Fibroblast of mammary gland (primary cell): ENCODE measurements at places on chromosomes 1 and 21.

DNA sequence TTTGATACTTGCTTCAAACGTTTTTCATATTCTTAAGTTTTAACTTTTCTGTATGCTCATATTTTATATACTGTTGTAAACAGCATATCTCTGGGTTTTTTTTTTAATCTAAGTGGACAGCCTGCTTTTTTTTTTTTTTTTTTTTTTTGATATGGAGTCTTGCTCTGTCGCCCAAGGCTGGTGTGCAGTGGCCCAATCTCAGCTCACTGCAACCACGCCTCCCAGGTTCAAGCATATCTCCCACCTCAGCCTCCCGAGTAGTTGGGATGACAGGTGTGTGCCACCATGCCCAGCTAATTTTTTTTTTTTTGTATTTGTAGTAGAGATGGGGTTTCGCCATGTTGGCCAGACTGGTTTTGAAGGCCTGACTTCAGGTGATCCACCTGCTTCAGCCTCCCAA, 1.2 kb downstream of the TBCE start:
- DNase-seq = no peak

- DNase-seq = peak; percentile 10
Observed at GRCh38 chr1:11314959-11315358, 42.0 kb downstream of the UBIAD1 start.

- no peak for DNase-seq
Observed at GRCh38 chr1:18001725-18002124, 105.9 kb upstream of the IGSF21 start.

DNA sequence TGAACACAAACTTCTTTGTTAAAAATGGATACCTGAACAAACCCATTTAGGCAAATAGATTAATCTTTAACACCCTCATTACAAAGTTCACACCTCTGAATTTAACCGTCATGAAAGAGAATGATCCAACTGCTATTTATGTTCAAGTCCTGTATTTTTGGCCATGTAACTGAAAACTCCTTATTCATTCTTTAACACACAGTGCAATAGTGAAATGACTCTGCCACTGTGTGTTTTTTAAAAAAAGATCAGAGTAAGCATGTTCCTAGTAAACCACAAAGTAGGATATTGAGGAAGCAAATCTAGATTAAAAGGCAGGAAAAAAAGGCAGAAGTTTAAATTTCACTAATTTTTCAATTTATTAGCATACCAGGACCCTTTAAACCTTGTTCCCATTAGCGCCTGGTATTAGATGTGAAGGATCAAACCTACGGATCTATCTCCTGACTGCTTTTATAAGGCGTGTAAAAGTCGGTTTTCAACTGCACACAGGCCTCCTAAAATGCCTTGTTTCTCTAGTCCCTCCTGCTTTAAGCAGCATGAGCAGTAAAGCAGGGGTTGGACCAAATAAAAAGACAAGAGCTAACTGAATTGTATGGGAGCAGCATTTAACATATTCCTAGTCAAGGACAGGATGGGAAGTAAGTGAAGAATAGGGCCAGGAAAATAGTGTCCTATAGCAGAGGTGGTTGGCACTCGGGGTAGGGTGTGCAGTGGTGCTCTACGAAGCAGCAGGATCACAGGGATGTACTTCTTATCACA, 33.4 kb downstream of the NUCKS1 start:
- no peak for DNase-seq

GRCh38 chr1:39671433-39671792, 494 bp downstream of the NT5C1A start:
- DNase-seq = no peak

GRCh38 chr1:163414778-163415177, 93.0 kb downstream of the NUF2 start:
- no peak for DNase-seq

GRCh38 chr21:25898671-25899070, 163.9 kb downstream of the GABPA start:
- DNase-seq = peak; percentile 20

DNA sequence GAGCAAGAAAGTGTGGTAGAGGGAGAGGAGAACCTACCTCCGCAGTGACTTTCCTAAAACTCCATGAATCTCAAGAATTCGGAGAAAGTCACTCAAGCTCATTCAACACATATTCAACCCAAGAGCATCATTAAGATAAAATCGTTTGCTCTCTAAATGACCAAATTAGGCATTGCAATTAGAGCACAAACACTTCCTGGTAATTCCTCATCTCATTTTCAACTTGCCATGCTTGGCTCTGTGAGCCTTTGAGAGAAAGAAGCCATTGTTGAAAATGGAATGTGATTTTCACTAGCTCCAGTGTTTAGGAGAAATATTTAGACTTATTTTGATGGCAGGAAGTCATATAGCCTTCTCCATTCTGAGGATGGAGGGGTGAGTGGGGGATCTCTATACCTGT, 52.5 kb downstream of the KAZN start:
- no peak for DNase-seq

- DNase-seq = no peak
Observed at GRCh38 chr1:214337015-214337414, 56.1 kb downstream of the SMYD2 start.

DNA sequence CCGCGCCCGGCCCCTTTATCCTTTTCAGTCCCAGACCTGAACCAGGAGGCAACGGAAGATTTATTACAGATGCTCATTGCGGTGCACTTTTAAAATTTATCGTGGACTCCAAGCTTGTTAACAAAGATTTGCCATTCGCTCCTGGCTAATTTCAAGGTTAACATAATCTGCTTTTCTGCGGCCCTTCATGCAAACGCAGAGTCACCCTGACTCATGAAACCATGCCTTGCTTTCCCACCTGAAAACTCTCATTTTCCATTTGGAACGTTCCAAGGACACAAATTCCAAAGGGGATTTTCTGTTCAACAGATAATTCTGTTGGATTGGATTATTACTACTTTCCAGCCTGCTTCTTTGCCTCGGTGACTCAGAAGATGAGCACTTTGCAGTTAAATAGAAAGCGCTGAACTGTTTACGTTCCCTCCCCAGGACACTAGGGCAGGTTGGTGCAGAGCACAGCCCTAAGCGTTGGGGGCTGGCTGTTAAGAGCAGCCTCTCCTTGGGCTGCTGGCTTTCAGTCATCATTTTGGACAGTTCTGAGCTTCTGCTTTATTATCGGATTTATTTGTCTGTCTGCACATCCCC, 51.1 kb downstream of the CD247 start:
- no peak for DNase-seq

DNA sequence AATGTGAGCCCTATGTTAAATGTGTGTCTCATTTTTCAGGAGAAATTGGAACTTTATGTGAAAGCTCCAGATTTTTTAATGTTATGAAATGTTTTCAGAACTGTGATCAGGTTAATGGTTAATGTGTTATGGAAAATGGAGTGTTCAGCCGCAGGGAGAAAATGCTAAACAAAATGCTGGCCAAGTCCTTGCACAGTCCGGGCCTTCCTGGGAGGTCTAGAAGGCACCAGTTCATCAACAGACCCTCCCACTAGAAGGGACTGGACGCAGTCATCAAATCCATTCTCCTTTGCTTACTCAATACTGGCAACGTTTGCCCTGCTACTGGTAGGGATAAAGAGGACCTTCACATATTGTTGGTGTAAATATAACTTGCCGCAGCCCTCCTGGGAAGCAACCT, 43.4 kb downstream of the VWA5B1 start:
- no peak for DNase-seq

GRCh38 chr1:24641646-24642151, 1.4 kb upstream of the SRRM1 start:
- DNase-seq = peak; percentile 41

DNA sequence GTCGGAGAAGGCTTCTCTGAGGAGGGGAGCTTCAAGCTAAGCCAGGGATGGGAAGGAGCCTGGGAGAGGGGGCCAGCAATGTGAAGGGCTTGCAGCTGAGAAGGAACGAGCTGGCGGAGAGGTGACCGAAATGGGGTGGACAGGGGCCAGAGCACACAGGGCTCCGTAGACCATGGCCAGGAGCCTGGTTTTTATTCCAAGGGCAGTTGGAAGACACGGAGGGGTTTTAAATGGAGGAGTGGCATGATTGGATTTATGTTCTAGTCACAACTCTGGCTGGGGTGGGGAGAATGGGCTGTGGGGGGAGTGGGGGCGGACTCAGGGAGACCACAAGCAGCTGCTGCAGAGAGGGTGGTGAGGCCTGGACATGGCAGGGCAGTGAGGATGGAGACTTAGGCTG, 5.1 kb upstream of the EPS8L3 start:
- DNase-seq = no peak

DNA sequence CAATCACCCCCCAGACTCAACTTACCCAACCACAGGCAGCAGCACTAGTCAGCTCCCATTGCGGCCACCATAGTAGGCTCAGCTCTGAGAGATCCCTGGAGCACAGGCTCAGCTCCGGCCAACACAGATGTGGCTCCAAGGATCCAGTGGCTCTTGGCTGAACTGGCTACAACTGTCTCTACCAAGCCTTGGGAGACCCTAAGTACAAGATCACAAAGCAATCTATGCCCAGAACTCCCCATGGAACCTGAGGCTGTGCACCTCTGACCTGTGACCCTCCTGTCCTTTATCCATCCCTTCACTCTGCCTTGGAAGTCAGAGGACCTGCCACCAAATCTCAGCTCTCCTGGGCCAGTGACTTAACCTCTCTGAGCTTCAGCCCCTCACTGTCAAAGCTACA, 61.8 kb upstream of the GJB5 start:
- DNase-seq = no peak

GRCh38 chr1:229064320-229065168, 206.4 kb upstream of the RAB4A start:
- no peak for DNase-seq

DNA sequence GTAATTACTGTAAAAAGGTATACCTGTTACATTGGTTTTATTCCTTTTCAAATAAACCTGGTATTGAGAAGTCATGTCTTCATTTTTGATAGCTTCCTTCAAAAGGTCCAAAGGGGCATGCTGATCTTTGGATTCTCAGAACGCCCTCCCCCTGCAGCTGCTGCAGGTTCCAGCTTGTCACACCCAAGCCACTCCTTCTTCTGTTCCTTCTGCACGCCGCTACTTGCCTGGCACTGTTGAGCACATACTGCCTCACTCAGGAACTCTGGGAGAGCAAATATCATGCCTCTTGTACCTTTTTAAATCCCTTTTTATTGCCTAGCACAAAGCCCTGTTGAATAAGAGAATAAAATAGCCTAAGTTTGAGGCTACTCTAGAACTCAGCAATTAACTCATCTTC, 136.9 kb downstream of the BARHL2 start:
- no peak for DNase-seq

DNA sequence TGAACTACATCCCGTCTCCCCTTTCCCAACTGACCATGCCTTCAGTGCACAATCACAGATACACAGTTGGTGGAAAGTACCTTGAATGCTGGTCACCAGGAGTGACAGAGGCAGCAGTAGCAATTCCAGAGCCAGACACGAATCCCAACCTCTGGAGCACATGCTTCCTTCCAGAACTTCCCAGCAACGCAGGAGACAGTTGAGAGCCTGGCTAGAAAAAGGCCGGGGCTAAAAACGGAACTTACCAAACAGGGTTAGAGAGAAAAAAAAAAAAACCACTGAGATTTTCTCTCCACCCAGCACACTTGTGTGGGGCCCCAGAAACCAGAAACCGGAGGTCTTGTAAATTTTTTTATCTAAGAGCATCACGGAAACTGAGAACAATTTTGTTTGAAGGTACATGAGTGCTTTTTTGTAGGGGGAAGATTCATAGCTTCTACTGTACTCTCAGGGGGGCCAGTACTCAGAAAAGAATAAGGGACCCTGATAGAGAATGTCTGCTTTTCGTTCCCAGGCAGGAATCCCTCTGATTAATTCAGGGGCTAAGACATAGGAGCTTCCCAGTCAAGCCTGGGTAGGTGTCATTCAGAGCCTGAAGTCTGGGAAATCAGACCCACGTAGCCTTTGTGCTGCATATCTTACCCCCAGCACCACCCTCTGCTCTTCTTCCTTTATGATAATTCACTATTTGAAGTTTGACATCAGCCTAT, at the start of gene CD48:
Gene CD48 (minus strand): TSS at position 221 of the 710 bp plus-strand sequence. CDS start 59 bp downstream, at position 162.
- DNase-seq = no peak

DNA sequence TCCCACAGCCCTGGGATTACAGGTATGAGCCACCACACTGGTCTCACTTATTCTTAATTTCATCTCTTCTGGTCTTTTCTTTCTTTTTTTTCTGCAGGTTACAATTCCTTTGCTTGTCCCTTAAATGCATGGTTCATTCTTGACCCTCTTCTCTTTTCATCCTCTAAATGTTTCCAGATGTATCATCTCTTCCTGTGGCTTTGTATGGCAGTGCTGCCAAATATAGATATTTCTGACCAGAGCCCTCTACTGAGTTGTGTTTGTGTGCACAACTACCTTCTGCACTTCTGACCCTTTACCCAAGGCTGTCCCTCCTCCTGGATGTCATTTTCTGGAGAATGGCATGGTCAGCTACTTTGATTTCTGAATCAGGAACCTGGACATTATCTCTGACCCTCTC, 32.5 kb downstream of the OLFML3 start:
- peak; percentile 25 for DNase-seq

DNA sequence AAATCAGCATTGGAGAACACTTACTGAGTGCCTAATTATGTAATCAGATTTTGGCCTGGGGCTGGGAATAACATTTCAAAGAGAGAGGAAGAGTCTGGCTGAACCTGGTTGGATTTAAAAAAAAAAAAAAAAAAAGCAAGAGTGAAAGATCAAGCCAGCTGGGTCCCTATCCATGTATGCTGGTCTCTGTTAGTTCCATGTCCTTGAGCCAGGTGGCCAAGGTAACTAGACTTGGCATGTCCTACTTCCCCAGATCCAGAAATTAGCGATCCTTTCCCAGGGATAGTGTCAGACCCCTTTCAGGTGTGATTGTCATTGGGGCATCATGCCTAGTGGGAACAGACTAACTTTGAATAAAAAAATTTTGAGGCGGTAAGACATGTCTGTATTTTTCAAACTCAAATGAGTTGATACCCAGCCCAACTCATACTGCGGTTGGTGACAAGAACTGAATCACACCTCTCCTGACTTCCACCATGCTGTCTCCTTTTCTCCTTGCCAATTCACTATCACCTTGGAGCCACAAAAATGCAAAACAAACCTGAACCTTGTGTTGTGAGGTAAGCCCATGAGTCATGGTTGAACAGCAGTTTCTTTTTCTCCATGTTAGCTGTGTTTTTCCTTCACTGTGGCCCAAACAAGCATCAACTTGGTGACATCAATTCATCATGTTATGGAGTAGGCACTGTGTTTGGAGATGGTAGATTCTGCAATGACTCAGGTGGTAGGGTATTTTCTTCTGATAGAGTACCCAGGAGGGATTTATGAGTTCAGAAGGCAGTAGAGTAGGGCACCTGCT, 24.5 kb upstream of the PPP2R5A start:
- DNase-seq = no peak

GRCh38 chr1:24558902-24559791, 3.3 kb downstream of the NCMAP start:
- DNase-seq = peak; percentile 74

DNA sequence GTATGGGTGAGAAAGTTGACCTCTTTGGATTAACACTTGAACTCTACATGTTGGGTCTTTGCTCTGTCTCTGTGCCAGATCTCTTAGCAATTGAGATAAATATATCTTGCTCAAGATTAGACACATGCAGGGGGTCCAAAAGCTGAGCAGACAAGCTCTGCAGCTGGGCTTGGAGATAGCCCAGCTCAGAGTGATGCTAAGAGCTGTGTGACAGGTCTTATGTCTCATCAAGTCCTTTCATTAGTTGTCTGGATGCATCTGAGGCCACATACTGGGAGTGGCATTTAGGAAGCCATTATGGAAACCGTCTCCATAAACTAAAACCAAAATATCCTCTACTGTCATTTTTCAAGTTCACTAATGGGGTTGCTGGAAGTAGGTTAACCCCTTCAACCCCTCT, 289.4 kb upstream of the DUSP10 start:
- DNase-seq = no peak

GRCh38 chr1:6447818-6448748, 17.9 kb downstream of the TNFRSF25 start:
- DNase-seq = no peak
